ENCODE measurements at places on chromosomes 11 and 22. TPM values are rescaled to one million over a fixed set of nuclear protein-coding genes. Genes with fewer than 3 reads are reported as not detected.

DNA sequence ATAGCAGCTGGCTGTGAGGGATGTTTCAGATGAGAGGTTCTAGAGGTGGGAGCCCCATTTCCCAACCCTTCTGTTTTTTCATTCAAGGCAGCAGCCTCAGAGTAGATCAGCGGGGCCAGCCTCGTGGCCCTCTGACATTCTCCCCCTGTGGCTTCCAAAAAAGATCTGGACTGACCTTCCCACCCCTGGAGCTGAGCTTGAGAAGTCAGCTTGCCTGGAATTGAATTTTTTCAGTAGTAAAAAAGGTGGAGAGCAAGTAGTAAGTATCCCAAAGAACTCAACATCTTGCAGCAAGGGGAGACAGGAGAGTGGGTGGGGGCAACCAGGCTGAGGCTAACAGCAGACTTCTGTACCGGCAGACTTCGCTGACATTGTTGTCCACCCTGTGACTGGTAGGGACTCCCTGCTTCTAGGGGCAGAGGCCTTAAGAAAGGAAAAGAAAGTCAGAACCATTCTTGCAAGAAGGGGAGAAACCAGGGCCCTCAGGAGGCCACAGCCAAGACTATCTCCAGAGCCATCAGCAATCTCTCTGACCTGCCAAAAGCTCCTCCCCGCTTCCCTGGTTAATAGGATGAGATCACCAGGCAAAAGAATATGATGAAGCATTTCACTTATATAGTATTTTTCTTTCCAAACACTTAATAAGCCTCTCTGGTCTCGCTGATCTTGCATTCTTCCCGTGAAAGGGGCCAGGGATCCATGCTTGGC is 2.0 kb upstream of the GRIK4 start:
- DNase-seq: no peak
- no peak overlapping the region for H3K27ac ChIP-seq
- no peak overlapping the region for H3K4me3 ChIP-seq
- H3K36me3 ChIP-seq: no peaks in the 10 kb centered on the region
- H3K4me1 ChIP-seq: peaks cover 2% of the 10 kb centered on the region

GRCh38 chr11:9203691-9204311 is 61.3 kb downstream of the DENND5A start:
- no peaks in the 10 kb centered on the region for H3K27me3 ChIP-seq
- peaks cover 30% of the 10 kb centered on the region for H3K4me1 ChIP-seq
- H3K4me3 ChIP-seq: no peak overlapping the region
- H3K27ac ChIP-seq: no peak overlapping the region

Gene RFPL2
- not detected for total RNA-seq

Gene FERMT3
- 200 TPM for total RNA-seq

GRCh38 chr11:35730254-35730653 is 67.7 kb downstream of the TRIM44 start:
- no peaks in the 10 kb centered on the region for H3K4me1 ChIP-seq
- no peak overlapping the region for H3K27ac ChIP-seq
- no peak for DNase-seq
- peaks cover 49% of the 10 kb centered on the region for H3K36me3 ChIP-seq
- no peaks in the 10 kb centered on the region for H3K27me3 ChIP-seq

Gene HBG1
- total RNA-seq: not detected

GRCh38 chr11:113419454-113420003 is 31.9 kb downstream of the ANKK1 start:
- H3K36me3 ChIP-seq: no peaks in the 10 kb centered on the region
- H3K4me3 ChIP-seq: no peak overlapping the region
- no peaks in the 10 kb centered on the region for H3K27me3 ChIP-seq
- no peak for DNase-seq
- H3K27ac ChIP-seq: no peak overlapping the region

Gene RIN1
- 1.1 TPM for total RNA-seq

- H3K27ac ChIP-seq: no peak overlapping the region
- no peak for DNase-seq
- no peaks in the 10 kb centered on the region for H3K4me1 ChIP-seq
- no peak overlapping the region for H3K4me3 ChIP-seq
- H3K27me3 ChIP-seq: peaks cover 11% of the 10 kb centered on the region
Observed at GRCh38 chr11:69915151-69915500, 95.9 kb upstream of the FGF3 start.

DNA sequence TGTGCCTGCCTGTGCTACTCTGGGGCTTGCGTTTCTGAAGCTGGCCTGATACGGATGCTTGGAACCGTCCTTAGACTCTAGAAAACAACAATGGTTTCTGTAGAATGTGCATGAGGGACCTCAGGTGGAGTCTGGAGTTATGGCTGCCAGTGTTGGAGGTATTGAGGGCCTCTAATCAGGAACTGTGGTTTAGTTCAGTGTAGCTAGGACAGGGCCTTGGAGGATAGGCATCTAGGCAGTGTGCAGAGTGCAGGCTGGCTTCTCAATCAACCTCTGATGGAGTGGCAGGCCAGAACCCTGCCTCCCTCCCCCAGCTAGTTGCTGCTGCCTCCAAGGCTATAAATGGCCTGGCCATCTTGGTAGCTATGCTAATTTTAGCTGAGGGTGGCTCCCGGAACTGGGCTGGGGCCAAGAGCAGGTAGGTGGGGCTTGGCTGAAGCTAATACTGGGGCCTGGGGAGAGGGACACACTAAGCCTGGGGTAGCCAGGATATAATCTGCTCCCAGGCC is 4.0 kb downstream of the STIM1 start:
- H3K36me3 ChIP-seq: peaks cover 29% of the 10 kb centered on the region
- peak overlapping the region; percentile 98 for H3K4me3 ChIP-seq
- peak; percentile 80 for DNase-seq
- H3K27ac ChIP-seq: peak overlapping the region; percentile 91
- H3K27me3 ChIP-seq: no peaks in the 10 kb centered on the region

DNA sequence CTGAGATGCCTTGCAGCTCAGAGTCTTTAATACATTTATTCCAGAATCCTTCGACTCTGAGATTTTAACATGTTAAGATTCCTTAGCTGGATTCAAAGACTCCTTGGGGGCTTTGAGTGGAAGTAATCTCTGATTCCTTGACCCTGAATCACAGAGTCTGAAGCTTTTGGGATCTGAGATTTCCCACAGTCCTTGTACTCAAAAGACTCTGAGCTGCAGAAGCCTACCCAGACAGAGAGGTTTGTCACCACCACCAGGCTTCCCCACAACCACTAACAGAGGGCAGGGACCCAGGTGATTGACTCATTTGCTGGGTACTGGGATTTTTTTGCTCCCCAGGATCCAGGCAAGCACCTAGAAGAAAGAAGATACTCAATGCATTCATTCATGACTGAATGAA is 1.4 kb upstream of the SERPINH1 start:
- peaks cover 12% of the 10 kb centered on the region for H3K27me3 ChIP-seq
- H3K4me3 ChIP-seq: peak overlapping the region; percentile 92

Gene SHANK3
- total RNA-seq: 0.17 TPM

Gene DPP3
- total RNA-seq: 106 TPM

Gene RPS3
- total RNA-seq: 3,383 TPM

GRCh38 chr22:46192210-46192993 is 42.1 kb downstream of the PPARA start:
- H3K36me3 ChIP-seq: peaks cover 2% of the 10 kb centered on the region
- H3K4me3 ChIP-seq: no peak overlapping the region
- DNase-seq: no peak
- H3K27me3 ChIP-seq: no peaks in the 10 kb centered on the region

GRCh38 chr11:125494031-125494360 is 2.1 kb downstream of the FEZ1 start:
- peak overlapping the region; percentile 26 for H3K4me3 ChIP-seq
- peaks cover 20% of the 10 kb centered on the region for H3K4me1 ChIP-seq
- H3K27ac ChIP-seq: no peak overlapping the region
- peaks cover 56% of the 10 kb centered on the region for H3K27me3 ChIP-seq
- H3K36me3 ChIP-seq: peaks cover 4% of the 10 kb centered on the region
- DNase-seq: no peak

GRCh38 chr11:85595285-85595884 is 31.8 kb downstream of the DLG2 start:
- no peak overlapping the region for H3K4me3 ChIP-seq
- H3K27ac ChIP-seq: no peak overlapping the region
- DNase-seq: peak; percentile 65
- no peaks in the 10 kb centered on the region for H3K36me3 ChIP-seq

DNA sequence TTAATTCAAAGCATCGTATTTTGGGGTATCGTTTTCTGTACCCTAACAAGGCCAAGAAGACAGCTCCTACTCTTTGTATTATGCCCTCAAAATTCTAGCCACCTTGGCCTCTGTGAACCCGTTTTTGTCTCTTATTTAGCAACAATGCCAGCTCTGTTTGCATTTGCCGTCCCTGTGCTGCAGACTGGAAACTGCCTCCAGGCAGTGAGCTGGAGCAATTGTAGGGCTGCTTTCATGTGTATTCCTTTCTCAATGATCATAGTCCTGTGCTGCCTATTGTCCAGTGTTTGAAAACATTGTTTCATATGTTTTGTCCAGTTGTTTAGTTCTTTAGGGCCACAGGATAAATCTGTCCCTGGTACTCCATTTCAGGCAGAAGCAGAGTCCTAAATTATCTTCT is 19.9 kb upstream of the BACE1-AS start:
- no peaks in the 10 kb centered on the region for H3K27me3 ChIP-seq
- no peak overlapping the region for H3K27ac ChIP-seq
- H3K4me1 ChIP-seq: no peaks in the 10 kb centered on the region
- no peak overlapping the region for H3K4me3 ChIP-seq
- no peak for DNase-seq
- H3K36me3 ChIP-seq: peaks cover 17% of the 10 kb centered on the region

Gene HBE1
- total RNA-seq: not detected

DNA sequence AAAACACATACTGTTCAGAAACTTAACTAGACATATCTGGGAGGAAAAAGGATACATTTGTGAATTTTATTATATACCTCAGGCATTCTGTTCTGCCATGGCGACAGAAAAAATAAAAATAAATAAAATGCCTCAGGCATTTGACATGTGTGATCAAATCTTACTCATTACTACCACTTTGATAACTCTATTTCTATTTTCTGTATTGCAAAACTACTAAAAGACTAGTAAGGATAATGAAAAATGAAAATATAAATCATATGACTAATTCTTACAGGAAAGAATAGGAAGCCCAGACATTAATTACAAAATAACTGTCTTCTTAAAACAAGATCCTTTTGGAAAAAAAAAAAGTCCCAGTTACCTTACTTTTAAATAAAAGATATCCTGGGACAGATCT is 5.3 kb downstream of the PICALM start:
- peaks cover 50% of the 10 kb centered on the region for H3K36me3 ChIP-seq
- H3K27me3 ChIP-seq: no peaks in the 10 kb centered on the region
- peak overlapping the region; percentile 100 for H3K4me3 ChIP-seq
- DNase-seq: no peak

DNA sequence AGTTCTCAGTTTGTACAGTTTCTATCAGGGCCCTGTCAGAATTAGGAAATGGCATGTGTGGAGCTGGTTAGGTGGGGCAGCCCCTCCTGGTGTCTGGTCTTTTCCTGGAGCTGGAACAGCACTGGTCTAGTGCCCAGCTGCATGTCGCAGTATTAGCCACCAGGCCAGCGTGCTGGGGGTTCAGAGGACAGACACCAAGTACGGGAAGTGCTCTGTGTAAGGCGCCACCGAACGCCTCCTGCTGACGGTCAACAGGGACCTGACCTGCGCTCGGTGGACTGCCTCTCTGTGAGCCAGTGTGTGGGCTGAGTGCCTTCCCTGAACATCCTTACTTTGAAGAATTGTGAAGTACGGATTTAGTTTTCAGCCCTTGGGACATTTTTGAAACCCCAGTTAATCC is 33.9 kb downstream of the AP2A2 start:
- H3K27me3 ChIP-seq: no peaks in the 10 kb centered on the region
- H3K4me3 ChIP-seq: no peak overlapping the region
- H3K27ac ChIP-seq: no peak overlapping the region

Gene MS4A6E
- total RNA-seq: not detected

Gene SLC22A6
- not detected for total RNA-seq

DNA sequence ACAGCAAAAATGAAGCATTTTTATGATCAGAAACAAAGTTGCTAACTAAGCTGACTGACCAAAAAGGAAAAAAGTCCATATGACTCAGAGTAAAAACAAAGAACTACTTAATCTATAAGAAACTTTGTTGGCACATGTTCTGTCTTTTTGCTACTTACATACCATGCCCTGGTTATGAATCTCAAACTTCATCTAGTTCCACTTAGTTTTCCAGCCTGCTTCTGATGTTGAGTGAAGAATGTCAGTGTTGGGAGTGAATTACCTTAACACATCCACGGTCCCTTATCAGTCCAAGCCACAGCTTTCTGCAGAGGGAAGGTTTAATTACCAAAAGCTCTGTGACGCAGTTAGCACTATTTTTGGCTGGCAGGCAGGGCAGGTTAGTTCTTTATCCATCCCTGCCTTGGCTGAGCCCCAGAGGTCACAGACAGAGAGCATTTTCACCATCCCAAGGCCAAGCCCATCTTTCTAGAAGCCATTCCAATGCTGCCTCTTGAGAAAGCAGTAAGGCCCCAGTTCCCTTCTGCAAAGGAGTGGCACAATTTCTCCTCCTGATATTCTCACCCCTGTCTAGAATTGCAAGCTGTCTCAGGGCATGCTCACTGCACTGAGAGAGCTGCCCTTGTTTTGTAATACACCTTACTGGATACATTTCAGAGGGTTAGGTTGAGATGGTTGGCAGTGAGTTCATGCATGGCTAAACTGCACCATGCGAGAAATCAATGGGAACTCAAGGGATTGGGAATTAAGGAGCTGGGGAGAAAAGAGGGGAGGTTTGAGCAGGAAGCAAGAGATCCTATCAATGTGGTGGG is 67.1 kb downstream of the SLC1A2 start:
- no peak overlapping the region for H3K27ac ChIP-seq
- H3K4me3 ChIP-seq: no peak overlapping the region

Gene MYO7A
- not detected for total RNA-seq

Gene APLNR
- total RNA-seq: not detected

DNA sequence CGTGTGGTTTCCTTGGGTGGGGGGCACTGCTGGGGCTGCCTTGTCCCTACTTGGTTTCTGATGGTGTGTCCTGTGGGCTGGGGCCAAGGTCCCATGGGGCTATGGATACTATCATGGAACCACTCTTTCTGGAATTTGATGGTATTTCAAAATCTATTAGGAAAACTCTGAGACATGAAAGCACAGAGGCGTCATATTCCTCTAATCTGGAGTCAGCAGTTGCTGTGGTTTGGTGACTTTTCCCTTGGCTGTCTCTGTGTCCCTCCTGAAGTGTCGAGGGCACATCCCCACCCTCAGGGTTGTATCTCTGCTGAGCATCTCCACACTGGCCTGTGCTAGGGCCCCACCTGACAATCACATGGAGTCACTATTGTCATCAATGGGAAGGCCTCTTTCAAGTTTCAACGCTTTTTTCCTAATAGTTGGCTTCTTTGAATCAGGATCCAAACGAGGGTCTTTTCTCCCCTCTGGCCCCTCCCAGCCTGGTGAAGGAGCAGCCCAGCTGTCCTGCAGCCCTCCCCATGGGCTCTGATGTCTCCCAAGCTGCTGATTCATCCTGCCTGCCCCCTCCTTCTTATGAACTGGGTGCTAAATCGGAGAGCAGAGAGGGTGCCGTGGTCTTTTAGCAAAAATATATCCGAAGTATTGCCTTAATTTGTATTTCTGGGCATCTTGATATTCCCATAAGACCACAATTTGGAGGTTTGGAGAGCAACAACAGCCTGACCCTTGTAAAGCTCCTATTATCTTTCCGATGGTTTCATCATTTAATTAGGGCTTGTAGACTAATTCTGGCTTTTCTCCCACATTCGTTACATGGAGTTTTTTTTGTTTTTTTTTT is 38.5 kb downstream of the MED15 start:
- no peak overlapping the region for H3K27ac ChIP-seq
- peaks cover 47% of the 10 kb centered on the region for H3K4me1 ChIP-seq
- DNase-seq: no peak
- no peaks in the 10 kb centered on the region for H3K27me3 ChIP-seq
- no peak overlapping the region for H3K4me3 ChIP-seq

Gene CRYBB3
- total RNA-seq: not detected

Gene MIEF1
- 54.8 TPM for total RNA-seq

Gene GDPD5
- total RNA-seq: 14.5 TPM
